ENCODE measurements at places on chromosomes 16 and 17. TPM values are rescaled to one million over a fixed set of nuclear protein-coding genes. Genes with fewer than 3 reads are reported as not detected.

The PYDC1 gene
- total RNA-seq, result not detected

The EVPLL gene
- not detected for total RNA-seq

- no peak overlapping the region for H3K27ac ChIP-seq
- no peaks in the 10 kb centered on the region for H3K36me3 ChIP-seq
- H3K27me3 ChIP-seq, result no peaks in the 10 kb centered on the region
- H3K4me1 ChIP-seq, result peaks cover 13% of the 10 kb centered on the region
- no peak for DNase-seq
Measured at GRCh38 chr17:68169840-68170239, 78.0 kb upstream of the AMZ2 start.

DNA sequence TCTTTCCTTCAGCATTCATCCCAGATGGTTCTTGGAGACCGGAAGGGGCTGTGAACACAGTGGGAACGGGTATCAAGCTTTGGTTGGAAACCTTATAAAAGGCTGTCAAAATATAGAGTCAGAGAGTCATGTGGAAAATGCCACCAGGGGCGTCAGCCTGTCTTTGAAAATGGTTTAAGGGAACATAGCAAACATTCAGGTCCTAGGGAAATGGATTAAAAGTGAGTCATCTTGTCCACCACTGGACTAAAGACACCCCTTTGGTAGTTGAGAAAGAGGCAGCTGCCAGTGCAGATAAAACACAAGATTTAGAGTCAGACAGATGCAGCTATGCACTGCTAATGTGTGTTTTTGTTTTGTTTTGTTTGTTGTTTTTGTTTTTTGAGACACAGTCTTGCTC is 47.8 kb upstream of the BCO1 start:
- no peak overlapping the region for H3K4me3 ChIP-seq
- H3K27ac ChIP-seq, result no peak overlapping the region
- no peaks in the 10 kb centered on the region for H3K4me1 ChIP-seq
- no peak for DNase-seq
- H3K27me3 ChIP-seq, result peaks cover 21% of the 10 kb centered on the region

DNA sequence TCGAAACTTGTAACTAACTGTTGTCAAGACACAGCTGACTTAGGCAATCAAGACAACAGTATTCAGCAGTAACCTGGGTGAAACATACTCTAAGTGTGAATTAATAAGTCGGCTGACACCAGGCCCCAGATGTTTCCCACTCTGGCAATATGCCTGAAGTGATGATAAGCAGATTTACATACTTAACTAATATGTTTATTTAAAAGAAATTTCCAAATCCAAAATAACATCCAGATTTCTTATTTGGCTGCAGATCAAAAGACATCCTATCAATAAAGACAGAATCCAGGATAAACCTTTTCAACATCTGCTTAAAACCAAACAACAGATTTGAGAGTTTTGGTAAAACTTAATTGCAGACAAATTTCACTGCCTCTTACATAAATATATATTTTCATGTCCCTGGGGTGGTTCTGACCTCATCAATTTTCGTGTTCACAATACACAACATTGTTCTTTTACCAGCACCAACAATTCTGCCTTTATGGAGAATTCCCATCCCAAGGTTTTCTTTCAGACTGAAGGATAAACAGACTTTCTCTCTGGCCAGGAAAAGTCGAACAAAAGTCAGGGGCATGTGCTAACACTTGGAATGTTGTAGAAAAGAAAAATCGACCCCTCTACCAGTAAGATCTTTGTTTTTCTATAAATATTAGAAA is 45.1 kb upstream of the TOX3 start:
- no peak for DNase-seq
- H3K36me3 ChIP-seq, result no peaks in the 10 kb centered on the region
- H3K4me3 ChIP-seq, result no peak overlapping the region
- no peak overlapping the region for H3K27ac ChIP-seq
- peaks cover 2% of the 10 kb centered on the region for H3K27me3 ChIP-seq
- H3K4me1 ChIP-seq, result no peaks in the 10 kb centered on the region

DNA sequence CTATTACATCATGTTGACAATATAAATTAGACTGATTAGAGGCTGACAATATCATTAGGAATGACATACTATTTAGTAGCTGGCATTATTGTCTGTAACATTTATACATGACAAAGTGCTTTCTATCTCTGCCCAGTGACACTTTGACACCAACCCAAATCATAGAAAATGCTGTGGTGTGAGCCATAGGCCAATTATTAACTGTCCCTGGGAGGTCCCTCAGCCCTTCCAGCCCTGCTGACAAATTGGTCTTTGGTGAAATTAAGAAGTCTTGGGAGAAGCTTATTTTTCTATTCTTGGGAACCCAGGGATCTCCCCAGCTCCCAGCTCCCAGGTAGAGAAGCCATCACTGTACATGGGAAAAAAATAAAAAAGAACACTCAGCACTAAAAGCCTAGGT is 179.6 kb downstream of the AIPL1 start:
- no peak for DNase-seq
- no peak overlapping the region for H3K4me3 ChIP-seq
- H3K27me3 ChIP-seq, result peaks cover 23% of the 10 kb centered on the region
- no peak overlapping the region for H3K27ac ChIP-seq
- no peaks in the 10 kb centered on the region for H3K36me3 ChIP-seq

GRCh38 chr17:69084911-69085310 is 24.2 kb upstream of the ABCA9 start:
- no peak for DNase-seq
- no peaks in the 10 kb centered on the region for H3K36me3 ChIP-seq
- no peak overlapping the region for H3K27ac ChIP-seq
- no peaks in the 10 kb centered on the region for H3K27me3 ChIP-seq

All from T-cell (primary cell).